Gastroesophageal sphincter (tissue), 4 donors: ENCODE measurements at places on chromosomes 4 and X. TPM values are rescaled to one million over a fixed set of nuclear protein-coding genes. Genes with fewer than 3 reads are reported as not detected.

TMPRSS11E gene
- total RNA-seq: 0.31 TPM

IDUA gene
- 15.1 TPM for total RNA-seq

SPACA5 gene
- not detected for total RNA-seq

SMIM10L2A gene
- total RNA-seq: 1.3 TPM

ADH4 gene
- 1.1 TPM for total RNA-seq

NPY2R gene
- total RNA-seq: not detected

MUC7 gene
- not detected for total RNA-seq
